Jurkat, Clone E6-1 (cell line): ENCODE measurements at places on chromosomes 11 and 22.

DNA sequence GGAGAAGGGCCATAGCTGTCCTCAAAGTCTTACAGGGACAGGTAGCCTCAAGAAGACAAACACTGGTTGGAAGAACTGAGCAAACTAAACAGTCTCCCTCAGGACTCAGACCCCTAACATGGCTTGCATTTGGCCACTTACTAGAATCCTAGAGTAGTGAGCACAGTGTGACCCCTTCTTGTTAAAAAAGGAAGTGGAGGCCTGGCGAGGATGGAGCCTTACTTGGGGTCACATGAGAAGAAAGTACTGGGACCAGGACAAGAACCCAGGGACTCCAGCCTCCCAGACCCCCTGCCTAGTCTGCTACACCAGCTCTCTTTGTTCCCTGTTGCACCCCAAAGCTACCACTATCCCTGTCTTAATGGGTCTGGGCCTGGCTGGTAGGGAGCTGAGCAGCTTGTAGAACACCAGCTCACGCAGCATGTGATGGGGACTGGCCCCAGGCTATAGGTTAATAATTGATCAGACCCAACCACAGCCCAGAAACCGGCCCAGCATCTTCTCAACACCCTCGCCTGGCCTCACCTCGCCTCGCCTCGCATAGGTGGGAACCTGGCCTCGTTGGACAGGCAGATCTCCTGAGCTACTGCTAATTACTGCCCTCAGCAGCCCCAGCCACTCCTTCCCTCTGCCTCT is 17.6 kb downstream of the DGAT2 start:
- no peak for DNase-seq

DNA sequence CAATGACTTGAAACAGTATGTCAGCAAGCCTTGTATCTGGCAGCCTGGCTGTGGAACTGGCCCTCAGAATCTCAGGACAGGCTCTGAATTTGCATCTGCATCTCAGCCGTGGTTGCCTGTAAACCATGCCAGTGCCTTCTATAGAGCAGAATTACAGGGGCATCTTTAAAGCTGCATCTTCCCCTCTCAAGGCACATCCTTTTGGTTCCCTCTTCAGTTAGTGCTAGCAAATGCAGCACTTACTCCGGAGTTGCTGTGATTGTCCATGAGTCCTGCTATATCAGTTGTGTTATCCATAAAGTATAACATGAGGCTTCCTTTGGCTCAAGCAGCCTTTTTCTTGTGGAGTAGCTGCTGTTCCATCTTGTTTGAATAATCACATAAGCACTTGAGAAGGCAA is 53.9 kb upstream of the PARVG start:
- no peak for DNase-seq

DNA sequence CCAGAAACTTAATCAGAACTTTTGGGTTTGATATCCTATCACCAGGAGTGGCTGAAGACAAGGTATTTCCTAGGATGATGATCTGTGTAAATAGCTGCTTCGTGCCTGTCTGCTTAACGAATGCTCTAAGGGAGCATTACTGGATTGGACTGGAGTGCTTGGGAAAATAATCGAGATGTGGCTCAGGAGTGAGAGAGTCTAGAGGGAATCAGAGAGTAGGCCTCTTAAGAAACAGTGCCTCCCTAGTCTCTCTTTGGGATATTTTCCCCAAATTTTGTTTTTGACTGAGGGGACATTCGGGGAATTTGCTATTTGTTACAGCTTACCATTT is 2.5 kb downstream of the MAML2 start:
- DNase-seq: no peak

GRCh38 chr11:86980086-86980796 is 25.0 kb upstream of the FZD4 start:
- DNase-seq: no peak

GRCh38 chr11:83195649-83196048 is 2.1 kb downstream of the ANKRD42 start:
- no peak for DNase-seq
